Body of pancreas (tissue), 4 donors: ENCODE measurements at places on chromosomes 5 and 9. TPM values are rescaled to one million over a fixed set of nuclear protein-coding genes. Genes with fewer than 3 reads are reported as not detected.
A peak's percentile ranks its signal among the peaks of the same experiment; 100 is the strongest.

GRCh38 chr5:169302491-169303118, 1.7 kb upstream of the SLIT3 start:
- peak; percentile 68 for DNase-seq

DNA sequence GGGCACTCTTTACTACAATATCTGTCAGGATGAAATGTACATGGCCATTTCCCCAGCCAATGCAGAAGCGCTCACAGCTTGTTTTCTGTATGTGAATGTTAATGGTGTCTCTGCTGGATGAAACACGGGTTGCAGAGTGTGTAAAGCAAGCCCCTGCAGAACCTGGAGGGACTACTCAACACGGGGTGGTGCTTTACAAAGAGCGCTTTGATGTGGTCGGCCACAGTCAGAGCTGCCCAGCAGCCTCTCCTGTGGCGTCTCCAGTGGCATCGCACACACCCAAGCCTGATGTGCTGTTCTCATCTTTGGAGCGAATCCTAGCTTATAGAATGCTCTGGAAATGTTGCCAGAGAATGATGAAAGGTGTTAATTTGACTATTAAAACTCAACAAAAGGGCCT, 162.7 kb upstream of the NFIL3 start:
- DNase-seq = no peak

DNA sequence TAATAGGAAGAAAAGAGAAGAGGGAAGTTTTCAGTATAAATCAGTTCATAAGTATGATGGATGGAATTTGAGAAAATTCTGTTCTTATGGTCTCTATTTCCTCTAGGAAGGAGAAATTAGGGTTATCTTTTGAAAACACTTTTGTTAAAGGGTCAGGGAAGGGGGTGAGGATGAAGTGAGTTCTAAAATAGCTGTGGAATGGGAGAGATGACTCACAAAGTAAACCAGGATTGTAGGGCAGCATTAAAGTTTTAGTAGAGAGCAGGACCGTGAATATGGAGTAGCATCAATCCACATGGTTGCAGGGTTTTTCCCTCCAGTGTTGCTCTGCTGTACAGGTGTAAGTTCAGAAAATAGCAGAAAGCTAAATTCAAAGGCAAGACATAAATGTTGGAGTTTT, 32.4 kb downstream of the MUSK start:
- DNase-seq = no peak

DNA sequence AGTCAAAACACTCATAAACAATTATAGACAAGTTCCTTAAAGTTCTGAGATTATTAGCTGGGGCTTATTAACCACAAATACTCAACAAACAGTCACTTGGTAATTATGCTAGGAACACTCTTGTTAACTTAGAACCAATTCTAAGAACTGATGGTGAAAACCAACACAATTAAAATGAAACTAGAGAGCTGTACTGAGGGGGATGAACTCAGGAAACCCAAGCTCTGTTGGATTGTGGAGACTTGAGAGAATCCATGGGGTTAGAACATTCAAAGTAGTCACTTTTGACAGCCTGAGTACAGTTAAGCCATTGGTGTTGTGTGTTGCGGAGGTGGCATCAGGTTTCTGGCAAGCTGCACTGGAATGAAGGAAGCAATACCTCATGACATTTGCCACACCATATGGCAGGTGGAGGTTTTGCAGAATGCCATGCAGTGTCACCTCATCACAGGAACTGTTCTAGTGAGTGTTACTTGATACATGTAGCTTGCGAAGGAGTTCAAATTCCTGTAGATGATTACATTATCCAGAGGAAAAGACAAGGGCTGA, 480.9 kb upstream of the CD180 start:
- DNase-seq = no peak

DNA sequence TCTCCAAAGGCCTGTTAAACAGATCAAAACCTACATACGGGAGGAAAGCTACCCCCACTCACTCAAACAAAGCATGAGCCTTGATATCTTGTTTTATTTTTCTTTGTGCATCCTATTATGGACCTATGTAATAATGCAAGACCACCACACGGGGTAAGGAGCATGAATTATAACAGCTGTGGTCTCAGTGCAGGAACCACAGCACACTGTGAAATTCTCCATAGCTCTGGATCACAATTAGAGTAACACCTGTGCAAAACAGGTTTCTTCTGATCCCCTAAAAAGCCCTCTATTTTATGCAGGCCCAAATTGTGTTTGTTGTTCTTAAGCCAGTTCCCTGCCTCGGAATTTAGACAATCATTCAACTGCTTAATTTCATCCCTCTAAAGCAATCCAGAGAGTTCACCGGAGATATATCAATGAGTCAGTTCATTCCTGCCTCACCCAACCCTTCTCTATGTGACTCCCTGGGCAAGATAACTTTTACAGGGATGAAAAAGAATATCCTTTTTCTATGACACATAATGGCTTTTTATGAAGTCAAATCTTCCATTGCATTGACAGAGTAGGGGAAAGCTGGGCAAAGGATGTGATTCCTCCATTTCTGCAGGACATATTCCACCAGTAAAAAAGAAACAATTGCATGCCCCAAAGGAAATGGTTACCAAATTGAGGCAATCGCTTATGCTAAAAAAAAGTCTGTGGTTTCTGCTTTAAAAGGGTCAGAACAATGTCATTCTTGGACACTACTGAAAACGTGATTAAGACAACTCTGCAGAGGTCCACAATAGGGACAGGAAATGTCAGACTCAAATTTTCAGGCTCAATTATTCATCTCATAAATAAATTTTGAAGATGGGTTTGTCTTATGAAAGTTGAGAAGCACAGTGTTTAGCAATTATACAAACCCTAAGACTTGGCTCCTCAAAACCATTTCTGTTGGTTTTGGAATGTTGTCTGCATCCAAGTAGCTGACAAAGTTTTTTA, 41.6 kb upstream of the FST start:
- DNase-seq = no peak

- DNase-seq = no peak
These were observed 4.4 kb downstream of the TTC16 start for GRCh38 chr9:127720031-127720864.

GRCh38 chr5:170115925-170116324, 10.2 kb downstream of the FOXI1 start:
- no peak for DNase-seq

DNA sequence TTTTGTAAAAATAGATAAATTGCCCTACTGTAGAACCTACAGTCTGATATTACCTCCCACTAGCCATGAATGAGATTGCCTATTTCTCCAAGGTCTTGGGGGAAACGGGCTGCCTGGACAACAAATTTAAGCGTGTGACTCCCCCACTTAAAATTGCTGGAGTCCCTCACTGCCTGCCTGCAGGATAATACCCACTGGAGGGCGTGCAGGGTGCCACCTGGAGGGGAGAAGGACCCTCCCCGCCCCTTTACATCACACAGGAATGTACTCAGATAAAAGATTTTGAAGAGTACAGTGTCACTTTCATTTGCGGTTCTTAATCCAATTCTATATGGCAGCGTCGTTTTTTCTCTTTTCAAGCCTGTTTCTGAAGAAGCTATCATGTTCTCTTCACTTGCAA, 6.2 kb upstream of the TRIM7 start:
- no peak for DNase-seq

- DNase-seq = no peak
These were observed 131.7 kb downstream of the PAPPA start for GRCh38 chr9:116285320-116285719.

- DNase-seq = no peak
These were observed 183.3 kb upstream of the PUM3 start for GRCh38 chr9:3027210-3027609.

DNA sequence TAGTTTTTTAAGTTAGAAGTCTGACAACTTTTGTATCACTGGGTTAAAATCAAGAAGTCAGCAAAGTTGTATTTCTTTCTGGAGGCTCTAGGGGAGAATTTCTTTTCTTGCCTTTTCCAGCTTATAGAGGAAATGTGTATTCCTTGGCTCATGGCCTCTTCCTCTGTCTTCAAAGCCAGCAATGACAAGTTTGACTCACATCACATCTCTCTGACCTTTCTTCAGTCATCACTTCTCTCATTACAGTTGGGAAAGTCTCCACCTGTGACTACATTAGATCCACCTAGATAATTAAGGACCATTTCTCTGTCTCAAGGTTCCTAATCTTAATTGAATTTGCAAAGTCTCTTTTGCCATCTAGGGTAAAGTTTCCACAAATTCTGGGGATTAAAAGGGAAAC, 339.9 kb downstream of the TENT4A start:
- no peak for DNase-seq

DNA sequence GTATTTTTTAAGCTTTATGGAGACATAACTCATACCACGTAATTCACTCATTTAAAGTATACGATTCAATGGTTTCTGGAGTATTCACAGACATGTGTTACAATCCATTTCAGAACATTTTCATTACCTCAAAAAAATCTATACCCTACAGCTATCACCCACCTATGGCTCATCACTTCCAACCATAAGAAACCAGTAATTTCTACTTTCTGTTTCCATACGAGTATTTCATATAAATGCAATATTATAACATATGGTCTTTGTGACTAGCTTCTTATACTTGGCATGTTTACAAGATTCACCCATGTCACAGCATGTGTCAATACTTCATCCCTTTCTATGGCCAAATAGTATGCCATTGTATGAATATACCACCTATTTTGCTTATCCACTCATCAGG, 18.8 kb downstream of the UBQLN1 start:
- DNase-seq = no peak

- peak; percentile 63 for DNase-seq
These were observed 2.0 kb downstream of the LARP1 start for GRCh38 chr5:154756868-154757813.

- DNase-seq = no peak
These were observed 67.0 kb upstream of the ATG10 start for GRCh38 chr5:81904861-81905260.

DNA sequence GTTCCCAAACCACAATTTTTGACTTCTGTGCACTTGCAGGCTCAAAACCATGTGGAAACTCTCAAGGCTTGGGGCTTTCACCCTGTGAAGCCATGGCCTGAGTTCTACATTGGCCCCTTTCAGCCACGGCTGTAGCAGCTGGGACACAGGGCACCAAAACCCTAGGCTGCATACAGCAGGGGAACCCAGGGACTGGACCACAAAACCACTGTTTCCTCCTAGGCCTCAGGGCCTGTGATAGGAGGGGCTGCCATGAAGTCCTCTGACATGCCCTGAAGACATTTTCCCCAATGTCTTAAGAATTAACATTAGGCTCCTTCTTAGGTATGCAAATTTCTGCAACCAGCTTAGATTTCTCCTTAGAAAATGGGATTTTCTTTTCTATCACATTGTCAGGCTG, 312.1 kb upstream of the TUSC1 start:
- DNase-seq = no peak

DNA sequence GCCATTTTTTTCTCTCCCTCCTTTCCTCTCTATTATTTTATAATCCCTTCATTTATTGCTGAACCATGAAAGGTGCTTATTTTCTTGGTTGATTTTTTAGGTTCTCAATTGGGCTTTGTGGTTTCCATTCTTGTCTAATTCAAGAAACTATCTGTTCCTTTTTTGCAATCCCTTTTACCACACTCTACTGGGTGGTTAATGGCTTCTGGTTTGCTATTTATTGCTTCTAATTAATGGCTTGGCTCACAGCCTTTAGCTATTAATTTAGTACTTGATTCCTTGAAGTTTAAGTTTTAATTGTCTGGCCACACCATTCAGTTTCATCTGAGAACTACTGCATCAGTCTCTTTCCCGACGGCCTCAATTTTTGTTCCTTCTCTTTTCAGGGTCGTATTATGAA, 5.6 kb downstream of the FRRS1L start:
- no peak for DNase-seq

GRCh38 chr5:77066823-77067442, 20.2 kb downstream of the ZBED3 start:
- no peak for DNase-seq

DNA sequence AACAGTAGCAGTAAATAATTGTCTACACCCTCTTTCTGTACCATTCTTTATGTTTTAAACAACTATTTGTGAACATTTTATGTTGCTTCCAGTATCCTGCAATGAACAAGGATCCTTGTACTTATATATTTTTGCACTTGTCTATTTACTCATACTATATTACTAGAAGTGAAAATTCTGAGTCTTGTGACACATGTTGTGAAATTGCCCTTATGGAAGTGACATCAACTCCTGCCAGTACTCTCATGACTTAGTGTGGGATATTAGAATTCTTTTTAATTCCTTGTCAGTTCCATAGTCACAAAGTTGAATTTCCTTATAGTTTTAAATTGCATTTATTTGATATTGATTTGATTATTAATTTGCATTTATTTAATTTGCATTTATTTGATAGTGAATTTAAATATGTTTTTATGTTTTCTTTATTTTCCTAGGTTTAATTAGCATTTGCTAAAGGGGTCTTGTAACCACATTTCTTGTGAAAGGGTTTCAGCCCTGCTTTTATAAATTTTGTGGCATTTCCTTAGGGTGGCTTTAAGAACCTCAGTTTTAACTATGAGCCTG, 27.7 kb downstream of the PARP8 start:
- no peak for DNase-seq

GRCh38 chr5:166716856-166717492, 1574.5 kb upstream of the WWC1 start:
- no peak for DNase-seq

- no peak for DNase-seq
These were observed 94.2 kb downstream of the FOXD1 start for GRCh38 chr5:73354406-73354805.

- DNase-seq = no peak
These were observed 67.1 kb downstream of the ADAMTS12 start for GRCh38 chr5:33824516-33825195.

DNA sequence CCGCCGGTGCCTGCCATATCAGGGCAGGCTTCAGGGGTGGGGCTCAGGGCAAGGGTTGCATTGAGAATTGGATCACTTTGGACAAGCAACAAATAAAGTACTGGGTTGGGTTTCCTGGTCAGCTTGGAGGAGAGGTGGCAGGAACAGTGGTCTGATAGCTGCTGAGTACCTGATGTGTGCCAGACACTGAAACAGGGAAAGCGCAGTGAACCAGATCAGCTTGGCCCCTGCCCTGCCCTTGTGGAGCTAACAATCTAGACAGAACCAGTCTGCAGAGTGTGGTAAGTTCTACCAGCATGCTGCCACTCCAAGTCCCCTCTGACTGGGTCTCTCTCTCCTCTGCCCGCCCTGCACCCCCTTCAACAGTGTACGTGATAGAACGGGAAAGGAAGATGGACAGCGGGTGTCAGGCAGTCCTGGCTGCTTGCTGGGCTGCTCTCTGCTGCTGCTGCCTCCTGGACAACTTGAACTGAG, 53.4 kb downstream of the CYSTM1 start:
- no peak for DNase-seq

GRCh38 chr9:17081814-17082213, 53.0 kb upstream of the CNTLN start:
- no peak for DNase-seq

GRCh38 chr5:168128557-168128956, 162.9 kb upstream of the WWC1 start:
- DNase-seq = peak; percentile 14

The DMGDH gene
- 7.3 TPM for total RNA-seq

The RIMOC1 gene
- total RNA-seq = 8.8 TPM

The DAPK1 gene
- 79.6 TPM for total RNA-seq

The CLIC3 gene
- not detected for total RNA-seq

The PCDHB13 gene
- total RNA-seq = 7.6 TPM

The C5 gene
- total RNA-seq = 16.1 TPM

The PIK3R1 gene
- 32.4 TPM for total RNA-seq

The DMRTA1 gene
- 3.3 TPM for total RNA-seq

The LIFR gene
- 80.1 TPM for total RNA-seq

The SPINK1 gene
- total RNA-seq = 3,901 TPM

The PCDHGA12 gene
- total RNA-seq = 5.4 TPM
